Common myeloid progenitor, CD34-positive (primary cell): ENCODE measurements at places on chromosomes 13 and 19.
A peak's percentile ranks its signal among the peaks of the same experiment; 100 is the strongest.

- no peak overlapping the region for H3K27ac ChIP-seq
- H3K4me1 ChIP-seq = no peaks in the 10 kb centered on the region
- no peak for DNase-seq
- H3K36me3 ChIP-seq = no peaks in the 10 kb centered on the region
- no peak overlapping the region for H3K4me3 ChIP-seq
Observed at GRCh38 chr13:42533336-42533591, 40.7 kb upstream of the TNFSF11 start.

GRCh38 chr13:110853235-110853721 lies 61.6 kb downstream of the ANKRD10 start:
- H3K27ac ChIP-seq = no peak overlapping the region
- DNase-seq = no peak
- H3K27me3 ChIP-seq = no peaks in the 10 kb centered on the region
- no peak overlapping the region for H3K4me3 ChIP-seq
- no peaks in the 10 kb centered on the region for H3K36me3 ChIP-seq
- H3K4me1 ChIP-seq = no peaks in the 10 kb centered on the region

DNA sequence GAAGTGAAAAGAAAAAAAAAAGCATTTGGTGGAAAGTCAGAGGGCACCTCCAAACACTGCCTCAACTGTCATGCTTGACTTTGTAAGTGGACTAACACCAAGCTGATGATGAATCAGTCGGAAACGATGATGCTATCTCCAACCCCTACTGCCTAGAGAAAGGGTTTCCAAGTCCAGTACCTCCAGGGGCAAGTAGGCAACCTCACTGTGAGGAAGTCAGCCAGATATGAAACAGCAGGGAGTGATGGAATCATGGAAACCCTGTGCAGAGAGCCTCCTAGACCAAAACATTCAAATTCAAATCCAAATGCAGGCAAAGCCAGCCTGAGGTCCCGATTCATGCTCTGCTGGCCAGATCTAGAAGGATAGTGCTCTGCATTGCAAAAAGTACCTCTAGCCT lies 100.9 kb upstream of the SERP2 start:
- H3K36me3 ChIP-seq = no peaks in the 10 kb centered on the region
- H3K27me3 ChIP-seq = no peaks in the 10 kb centered on the region
- no peak for DNase-seq
- peaks cover 18% of the 10 kb centered on the region for H3K4me1 ChIP-seq

- H3K27me3 ChIP-seq = no peaks in the 10 kb centered on the region
- no peak for DNase-seq
- H3K4me1 ChIP-seq = peaks cover 12% of the 10 kb centered on the region
Observed at GRCh38 chr19:58304748-58305064, 471 bp upstream of the ERVK3-1 start.

DNA sequence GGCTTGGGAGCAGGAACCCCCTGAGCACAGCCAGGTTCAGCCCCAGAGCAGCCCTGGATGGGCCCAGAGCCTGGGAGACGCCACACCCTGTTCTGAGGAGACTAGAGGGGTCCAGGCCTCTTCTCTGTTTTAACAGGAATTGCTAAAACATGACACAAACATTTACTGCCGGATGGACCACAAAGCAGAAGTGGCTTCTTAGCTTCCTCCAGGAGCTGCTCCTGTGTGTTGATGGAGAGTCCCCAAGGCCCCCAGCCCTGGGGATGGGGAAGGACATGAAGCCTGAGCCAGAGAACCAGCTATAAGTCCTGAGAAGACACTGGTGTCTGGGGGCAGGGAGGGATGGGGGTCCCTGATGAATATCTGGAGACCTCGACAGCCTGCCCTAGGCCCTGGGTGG lies 14.6 kb downstream of the CEACAM3 start:
- H3K27ac ChIP-seq = peak overlapping the region; percentile 6
- no peaks in the 10 kb centered on the region for H3K27me3 ChIP-seq
- peak; percentile 92 for DNase-seq
- no peaks in the 10 kb centered on the region for H3K36me3 ChIP-seq
- H3K4me1 ChIP-seq = peaks cover 53% of the 10 kb centered on the region
- no peak overlapping the region for H3K4me3 ChIP-seq

GRCh38 chr19:41588497-41589209 lies 12.7 kb downstream of the CEACAM21 start:
- no peak overlapping the region for H3K27ac ChIP-seq
- peak; percentile 44 for DNase-seq
- H3K27me3 ChIP-seq = no peaks in the 10 kb centered on the region

GRCh38 chr13:95019886-95020285 lies 281.4 kb downstream of the ABCC4 start:
- peaks cover 3% of the 10 kb centered on the region for H3K36me3 ChIP-seq
- no peaks in the 10 kb centered on the region for H3K4me1 ChIP-seq
- H3K27ac ChIP-seq = no peak overlapping the region
- no peak for DNase-seq
- no peaks in the 10 kb centered on the region for H3K27me3 ChIP-seq
- no peak overlapping the region for H3K4me3 ChIP-seq

- H3K36me3 ChIP-seq = no peaks in the 10 kb centered on the region
- H3K4me1 ChIP-seq = no peaks in the 10 kb centered on the region
- no peak overlapping the region for H3K27ac ChIP-seq
- peak overlapping the region; percentile 10 for H3K4me3 ChIP-seq
- peak; percentile 78 for DNase-seq
- H3K27me3 ChIP-seq = peaks cover 8% of the 10 kb centered on the region
Observed at GRCh38 chr19:45153339-45154063, 7.3 kb downstream of the NKPD1 start.

- no peak overlapping the region for H3K4me3 ChIP-seq
- H3K36me3 ChIP-seq = peaks cover 5% of the 10 kb centered on the region
- no peaks in the 10 kb centered on the region for H3K27me3 ChIP-seq
- no peak overlapping the region for H3K27ac ChIP-seq
- peaks cover 8% of the 10 kb centered on the region for H3K4me1 ChIP-seq
Observed at GRCh38 chr19:33375837-33376159, 2.3 kb downstream of the CEBPG start.

GRCh38 chr19:35216833-35217648 lies 11.5 kb downstream of the FAM187B start:
- DNase-seq = peak; percentile 75
- H3K36me3 ChIP-seq = no peaks in the 10 kb centered on the region
- H3K27me3 ChIP-seq = no peaks in the 10 kb centered on the region
- H3K27ac ChIP-seq = no peak overlapping the region

DNA sequence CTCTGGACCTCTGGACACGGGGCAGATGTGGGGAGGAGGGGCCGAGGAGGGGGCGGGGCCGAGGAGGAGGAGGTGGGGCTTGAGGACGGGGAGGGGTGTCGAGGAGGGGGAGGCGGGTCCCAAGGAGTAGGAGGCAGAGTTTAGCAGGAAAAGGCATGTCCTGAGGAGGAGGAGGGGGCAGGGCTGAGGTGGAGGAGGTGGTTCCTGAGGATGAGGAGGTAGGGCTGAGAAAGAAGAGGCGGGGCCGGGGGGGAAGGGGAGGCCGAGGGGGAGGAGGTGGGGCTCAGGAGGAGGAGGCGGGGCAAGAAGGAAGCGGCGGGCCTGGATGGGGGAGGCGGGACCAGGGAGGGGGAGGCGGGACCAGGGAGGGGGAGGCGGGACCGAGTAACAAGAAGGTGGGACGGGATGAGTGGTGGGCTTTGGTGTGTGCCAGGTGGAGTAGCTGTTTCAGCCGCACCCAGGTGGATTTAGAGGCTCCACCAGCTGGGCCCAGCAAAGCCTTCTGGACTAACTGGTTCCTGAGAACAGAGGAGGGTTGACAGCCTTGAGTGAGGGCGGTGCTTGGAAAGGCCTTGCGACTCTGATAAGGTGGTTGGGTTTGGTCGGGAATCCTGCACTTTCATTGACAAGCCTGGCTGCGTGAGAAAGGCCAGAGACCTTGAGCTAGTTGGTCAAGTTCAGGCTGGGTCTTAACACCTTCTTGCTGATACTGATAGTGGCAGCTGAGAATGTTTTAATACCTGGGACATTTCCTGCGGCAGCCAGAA lies 7.7 kb downstream of the TECR start:
- peaks cover 3% of the 10 kb centered on the region for H3K36me3 ChIP-seq
- no peaks in the 10 kb centered on the region for H3K27me3 ChIP-seq
- no peak overlapping the region for H3K27ac ChIP-seq
- H3K4me1 ChIP-seq = no peaks in the 10 kb centered on the region

DNA sequence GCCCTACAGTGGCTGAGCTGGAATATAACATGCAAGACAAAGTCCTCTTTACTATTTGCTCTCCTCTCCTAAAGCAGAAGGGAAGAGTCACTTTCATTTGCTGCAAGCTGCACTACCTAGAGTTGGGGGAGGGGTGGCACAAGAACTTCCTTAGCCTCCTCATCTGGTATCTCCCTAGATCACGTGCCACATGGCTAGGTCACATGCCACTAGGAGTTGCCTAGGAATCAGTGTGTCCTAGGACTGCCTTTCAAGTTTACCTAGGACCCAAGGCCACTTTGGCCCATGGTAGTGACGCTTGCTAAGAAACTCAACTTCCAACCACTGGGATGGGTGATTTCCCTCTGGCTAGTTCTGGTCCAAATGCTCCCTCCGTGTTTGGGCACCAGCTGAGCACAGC lies 625.2 kb downstream of the DIAPH3 start:
- no peaks in the 10 kb centered on the region for H3K4me1 ChIP-seq
- no peak for DNase-seq
- no peak overlapping the region for H3K27ac ChIP-seq
- no peaks in the 10 kb centered on the region for H3K27me3 ChIP-seq
- no peaks in the 10 kb centered on the region for H3K36me3 ChIP-seq

DNA sequence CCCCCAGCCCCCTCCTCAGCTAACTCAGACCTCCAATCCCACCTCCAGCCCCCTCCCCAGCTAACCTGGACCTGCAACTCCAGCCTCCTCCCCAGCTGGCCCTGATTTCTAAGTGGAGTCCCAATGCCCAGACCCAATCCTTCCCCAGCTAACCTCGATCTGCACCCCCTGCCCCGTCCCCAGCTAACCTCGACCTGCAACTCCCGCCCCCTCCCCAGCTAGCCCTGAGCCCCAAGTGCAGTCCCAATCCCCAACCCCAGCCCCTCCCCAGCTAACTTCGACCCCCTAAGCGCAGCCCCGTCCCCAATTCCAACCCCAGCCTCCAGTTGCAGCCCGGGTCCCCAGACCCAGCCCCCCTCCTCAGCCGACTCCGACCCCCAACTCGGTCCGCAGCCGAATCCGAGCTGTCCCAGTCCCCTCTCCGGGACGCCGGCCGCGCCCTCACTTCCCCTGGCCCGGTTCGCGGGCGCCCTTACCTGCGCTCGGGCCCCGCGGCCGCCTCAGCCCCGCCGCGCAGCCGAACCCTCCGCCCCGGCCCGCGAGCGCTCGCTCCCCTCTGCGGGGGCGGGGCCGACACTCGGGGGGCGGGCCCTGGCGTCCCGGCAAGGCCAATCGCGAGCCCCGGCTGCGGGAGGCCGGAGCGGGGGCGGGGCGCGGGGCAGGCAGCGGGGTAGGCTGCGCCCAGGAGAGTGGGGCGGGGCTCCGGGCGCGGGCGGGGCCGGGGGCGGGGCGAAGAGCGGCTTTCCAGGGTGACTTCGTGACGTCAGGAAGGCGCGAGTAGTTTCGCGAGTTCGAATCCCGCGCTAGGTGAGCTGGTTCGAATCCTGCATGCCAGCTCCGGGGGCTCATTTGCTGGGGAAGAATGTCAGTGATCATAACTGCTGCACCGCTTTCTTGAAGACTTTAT lies at the start of gene GNG7:
TSS of gene GNG7 (minus strand) at position 525 of the 907 bp plus-strand sequence. CDS start 182,006 bp downstream, outside the sequence.
- H3K36me3 ChIP-seq = no peaks in the 10 kb centered on the region
- peak; percentile 93 for DNase-seq
- H3K27ac ChIP-seq = no peak within 1 kb of the TSS
- no peaks in the 10 kb centered on the region for H3K27me3 ChIP-seq
- H3K4me3 ChIP-seq = peak within 1 kb of the TSS; percentile 73

DNA sequence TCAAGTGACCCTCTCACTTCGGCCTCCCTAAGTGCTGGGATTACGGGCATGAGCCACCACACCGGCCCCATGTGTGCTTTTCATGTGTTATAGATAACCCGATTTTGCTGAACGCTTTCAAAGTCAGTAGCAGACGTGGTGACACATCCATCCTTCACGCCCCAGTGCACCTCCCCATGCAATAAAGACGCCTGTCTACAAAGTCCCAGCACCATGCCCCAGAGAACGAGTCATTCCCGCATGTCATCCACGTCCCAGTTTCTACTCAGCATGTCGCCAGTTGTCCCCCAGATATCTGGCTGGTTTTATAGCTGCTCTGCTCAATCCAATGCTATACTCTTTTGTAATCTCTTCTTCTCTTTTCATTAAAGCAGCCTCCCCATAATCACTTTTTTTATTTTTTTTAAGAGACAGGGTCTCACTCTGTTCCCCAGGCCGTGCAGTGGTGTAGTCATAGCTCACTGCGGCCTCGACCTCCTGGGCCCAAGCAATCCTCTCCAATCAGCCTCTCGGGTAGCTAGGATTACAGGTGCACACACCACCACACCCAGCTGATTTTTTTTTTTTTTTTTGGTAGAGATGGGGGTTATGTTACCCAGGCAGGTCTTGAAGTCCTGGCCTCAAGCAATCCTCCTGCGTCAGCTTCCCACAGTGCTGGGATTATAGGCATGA lies 42.5 kb downstream of the DNM2 start:
- H3K4me1 ChIP-seq = peaks cover 18% of the 10 kb centered on the region
- peaks cover 33% of the 10 kb centered on the region for H3K36me3 ChIP-seq
- DNase-seq = no peak

- H3K27me3 ChIP-seq = no peaks in the 10 kb centered on the region
- H3K27ac ChIP-seq = no peak overlapping the region
- no peaks in the 10 kb centered on the region for H3K36me3 ChIP-seq
- peaks cover 7% of the 10 kb centered on the region for H3K4me1 ChIP-seq
- no peak overlapping the region for H3K4me3 ChIP-seq
Observed at GRCh38 chr13:97306645-97307044, 84.5 kb downstream of the MBNL2 start.

DNA sequence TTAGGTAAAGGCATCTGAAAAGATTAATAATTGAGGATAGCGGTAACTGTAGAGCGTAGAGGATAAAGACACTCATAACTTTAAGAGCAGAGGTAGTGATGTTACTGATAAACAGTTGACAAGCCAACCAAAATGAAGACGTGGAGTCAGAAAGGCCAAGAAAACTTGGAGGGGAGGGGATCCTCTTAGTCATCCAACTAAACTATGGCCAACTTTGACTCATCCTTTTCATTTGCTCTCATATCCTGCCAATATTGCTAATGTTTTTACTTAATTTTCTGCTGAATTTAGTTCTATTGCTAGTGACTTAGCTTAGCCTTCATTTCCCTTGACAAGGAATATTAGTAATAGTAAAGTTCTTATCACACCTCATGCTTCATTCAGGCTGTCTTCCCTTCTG lies 13.4 kb downstream of the ITGBL1 start:
- no peak overlapping the region for H3K4me3 ChIP-seq
- DNase-seq = no peak
- H3K36me3 ChIP-seq = no peaks in the 10 kb centered on the region
- H3K27me3 ChIP-seq = peaks cover 3% of the 10 kb centered on the region

DNA sequence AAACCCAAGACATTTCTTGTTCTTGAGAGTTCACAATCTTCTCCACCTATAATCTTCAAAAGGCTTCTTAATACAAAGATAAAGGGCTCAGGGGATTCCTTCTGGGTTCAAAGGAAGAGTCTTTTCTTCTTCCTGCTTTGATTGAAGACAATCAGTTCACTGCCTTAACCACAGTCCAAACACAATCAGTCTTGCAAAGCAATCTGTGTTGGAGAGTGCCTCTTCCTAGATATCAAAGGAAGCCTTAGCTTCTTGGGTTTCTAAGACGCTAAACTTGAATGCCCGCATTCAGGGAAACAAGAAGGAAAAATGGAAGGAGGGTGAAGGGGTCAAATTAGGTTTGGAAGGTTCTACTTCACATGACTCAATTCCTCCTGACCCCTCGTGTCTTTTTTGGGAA lies 27.2 kb downstream of the RANBP3 start:
- H3K4me3 ChIP-seq = no peak overlapping the region
- H3K36me3 ChIP-seq = peaks cover 13% of the 10 kb centered on the region
- H3K27ac ChIP-seq = no peak overlapping the region
- H3K27me3 ChIP-seq = no peaks in the 10 kb centered on the region
- no peak for DNase-seq
- H3K4me1 ChIP-seq = peaks cover 46% of the 10 kb centered on the region

GRCh38 chr19:49570138-49570856 lies 10.1 kb downstream of the NOSIP start:
- H3K27ac ChIP-seq = no peak overlapping the region
- peak; percentile 96 for DNase-seq
- peaks cover 16% of the 10 kb centered on the region for H3K36me3 ChIP-seq
- H3K4me1 ChIP-seq = peaks cover 10% of the 10 kb centered on the region
- no peak overlapping the region for H3K4me3 ChIP-seq
